ENCODE measurements at places on chromosomes 7 and 10.

DNA sequence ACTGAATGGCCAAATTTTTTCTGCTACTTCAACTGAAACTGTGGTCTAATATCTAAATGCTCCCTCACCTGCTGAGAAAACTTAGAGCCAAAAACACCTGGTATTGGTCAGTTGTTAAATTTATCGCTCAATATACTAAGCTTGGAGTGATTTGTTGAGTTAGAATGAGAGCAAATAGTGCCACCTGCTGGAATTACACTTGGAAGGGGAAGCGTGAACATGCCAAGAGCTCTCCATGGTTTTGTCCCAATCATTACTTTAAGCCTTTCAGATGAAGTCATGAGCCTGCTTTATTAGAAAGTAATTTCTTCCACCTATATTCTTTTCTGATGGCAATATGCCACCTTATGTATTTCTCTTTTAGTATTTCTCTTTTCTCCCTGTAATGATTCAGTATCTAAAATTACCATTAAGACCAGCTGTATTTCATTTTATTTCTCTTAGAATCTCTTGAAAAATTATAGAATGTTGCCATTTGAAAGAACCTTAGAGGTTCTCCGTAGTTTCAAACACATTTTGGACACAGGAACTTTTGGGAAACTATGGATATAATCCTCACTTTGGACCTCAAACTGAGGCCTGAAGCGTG lies 447.8 kb upstream of the C7orf33 start:
- DNase-seq = no peak

GRCh38 chr7:21300692-21301091 lies 127.2 kb upstream of the SP4 start:
- no peak for DNase-seq

DNA sequence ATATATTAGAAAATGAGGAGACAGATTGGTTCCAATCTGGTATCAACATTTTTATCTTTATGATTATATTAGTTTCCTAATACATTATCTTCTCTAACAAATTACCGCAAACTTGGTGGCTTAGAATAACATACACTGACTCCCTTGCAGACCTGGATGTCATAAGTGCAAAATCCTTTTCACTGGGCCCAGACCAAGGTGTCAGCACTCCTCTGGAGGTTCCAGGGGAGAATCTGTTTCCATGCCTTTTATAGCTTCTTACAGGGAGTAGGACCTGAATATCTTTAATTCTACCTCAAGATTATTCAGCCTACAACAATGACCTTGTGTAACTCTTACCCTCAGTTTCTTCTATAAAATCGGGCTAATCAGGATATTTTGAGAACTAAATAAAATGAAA lies 329.9 kb upstream of the GRM3 start:
- DNase-seq = no peak

GRCh38 chr7:45564886-45565455 lies 9.2 kb upstream of the ADCY1 start:
- no peak for DNase-seq

GRCh38 chr7:1301882-1302251 lies 69.2 kb downstream of the UNCX start:
- no peak for DNase-seq

DNA sequence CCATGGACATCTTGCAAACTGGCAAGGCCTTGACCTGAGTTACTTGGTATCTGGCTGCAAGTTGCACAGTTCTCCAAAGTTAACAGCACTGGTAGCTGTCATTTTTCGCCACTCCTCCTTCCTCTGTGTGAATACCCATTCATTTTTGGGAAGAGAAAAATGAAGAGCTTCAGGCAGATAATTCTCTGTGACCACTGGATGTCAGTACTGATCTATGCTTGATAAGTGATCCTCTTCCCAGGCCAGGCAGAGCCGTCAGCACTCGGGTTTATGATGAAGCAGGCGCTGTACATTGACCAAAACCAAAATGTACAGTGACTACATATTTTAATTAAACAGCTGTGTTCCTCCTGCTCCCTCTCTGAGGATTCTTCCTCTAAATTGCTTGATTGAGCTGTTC lies 55.9 kb upstream of the PDZD8 start:
- DNase-seq = no peak

- DNase-seq = no peak
These were observed 22.2 kb upstream of the BAIAP2L1 start for GRCh38 chr7:98423043-98423442.

DNA sequence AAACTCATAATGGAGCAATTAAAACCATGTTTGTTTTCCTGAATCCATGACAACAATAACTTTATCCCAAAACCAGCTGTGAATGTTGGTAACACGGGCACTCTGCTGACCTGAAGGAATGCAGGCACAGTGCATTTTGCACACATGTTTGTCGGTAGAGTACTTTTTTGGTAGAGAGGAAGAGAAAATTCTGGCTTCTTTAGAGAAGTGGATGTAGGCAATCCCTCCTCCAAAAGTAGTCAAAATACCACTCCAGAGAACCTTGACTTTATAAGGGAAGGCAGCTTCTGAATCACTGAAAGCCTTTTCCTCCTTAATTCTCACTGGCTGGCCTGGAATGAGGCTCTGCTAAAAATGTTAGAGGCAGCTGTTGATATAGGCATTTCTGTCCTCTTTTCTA lies 15.8 kb upstream of the ACTA2 start:
- no peak for DNase-seq

- DNase-seq = no peak
These were observed 225.5 kb upstream of the GNAI1 start for GRCh38 chr7:79909176-79909575.

DNA sequence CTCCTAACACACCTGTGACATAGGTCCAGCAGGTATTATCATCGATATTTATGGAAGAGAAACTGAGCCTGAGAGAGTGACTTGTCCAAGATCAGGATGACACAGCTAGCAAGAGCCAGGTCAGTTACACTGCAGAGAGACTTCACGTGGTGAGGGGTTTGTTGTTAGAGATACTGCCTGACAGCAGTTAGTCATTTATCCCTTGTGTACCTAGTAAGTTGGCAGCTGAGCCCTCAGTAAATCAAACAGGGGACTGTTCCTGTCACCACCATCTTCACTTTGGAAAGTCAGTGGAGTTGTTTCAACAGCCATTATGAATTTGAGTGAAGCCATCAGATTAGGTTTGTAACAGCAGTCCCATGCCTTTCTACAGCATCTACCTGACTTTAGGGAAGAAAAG lies 87.5 kb upstream of the GATA3 start:
- DNase-seq = no peak

DNA sequence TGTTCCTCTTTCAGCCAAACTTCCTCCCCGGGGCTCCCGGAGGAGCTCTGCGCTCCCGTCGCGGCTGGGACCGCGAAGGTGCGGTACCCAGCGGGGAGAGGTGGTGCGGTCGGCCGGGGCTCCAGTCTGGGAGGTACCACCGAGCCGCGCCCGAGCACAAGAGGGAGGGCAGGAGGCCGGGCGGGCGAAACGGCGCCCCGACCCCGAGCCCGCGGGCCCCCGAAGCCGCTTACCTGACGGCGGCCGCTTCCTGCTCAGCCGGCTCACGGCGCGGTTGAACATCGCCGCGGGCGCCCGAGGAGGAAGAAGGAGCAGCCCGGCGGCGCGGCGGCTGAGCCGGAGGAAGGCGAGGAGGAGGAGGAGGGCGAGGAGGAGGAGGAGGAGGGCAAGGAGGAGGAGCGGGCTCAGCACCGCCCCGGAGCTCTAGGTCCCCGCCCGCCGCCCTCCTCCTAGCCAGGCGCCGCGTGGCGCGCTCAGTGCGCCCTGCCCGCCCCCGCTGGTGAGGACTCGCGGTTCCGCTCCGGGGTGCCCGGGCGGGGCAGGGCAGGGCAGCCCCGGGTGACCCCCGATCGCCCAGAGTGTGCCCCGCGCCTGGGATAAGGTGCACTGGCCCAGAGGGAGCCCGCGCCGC lies at the start of gene RGS10:
Gene RGS10 (minus strand): TSS at position 363 of the 631 bp plus-strand sequence. CDS start 81 bp downstream, at position 282.
- peak; percentile 78 for DNase-seq

- no peak for DNase-seq
These were observed 25.2 kb downstream of the FOXK1 start for GRCh38 chr7:4707217-4707741.

DNA sequence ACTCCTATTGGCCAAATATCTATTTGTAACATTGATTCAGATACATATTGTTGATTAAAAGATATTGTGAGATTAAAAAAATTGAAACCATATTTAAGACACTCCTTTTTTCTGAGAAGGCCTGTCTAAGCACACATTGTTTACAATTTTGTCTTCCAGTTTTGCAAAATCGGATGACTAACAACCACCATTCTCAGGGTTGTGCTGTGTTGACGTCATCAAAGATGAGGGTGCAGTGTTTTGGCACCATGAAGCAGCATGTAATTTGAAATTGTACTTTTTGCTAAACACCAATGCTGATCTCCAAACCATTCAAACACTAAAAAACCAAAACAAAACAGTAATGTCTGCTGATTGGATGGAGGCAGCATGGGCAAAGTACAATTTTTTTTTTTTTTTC lies 7.4 kb downstream of the CREB5 start:
- DNase-seq = no peak

- no peak for DNase-seq
These were observed 89.9 kb downstream of the KAT6B start for GRCh38 chr10:74916283-74916682.

DNA sequence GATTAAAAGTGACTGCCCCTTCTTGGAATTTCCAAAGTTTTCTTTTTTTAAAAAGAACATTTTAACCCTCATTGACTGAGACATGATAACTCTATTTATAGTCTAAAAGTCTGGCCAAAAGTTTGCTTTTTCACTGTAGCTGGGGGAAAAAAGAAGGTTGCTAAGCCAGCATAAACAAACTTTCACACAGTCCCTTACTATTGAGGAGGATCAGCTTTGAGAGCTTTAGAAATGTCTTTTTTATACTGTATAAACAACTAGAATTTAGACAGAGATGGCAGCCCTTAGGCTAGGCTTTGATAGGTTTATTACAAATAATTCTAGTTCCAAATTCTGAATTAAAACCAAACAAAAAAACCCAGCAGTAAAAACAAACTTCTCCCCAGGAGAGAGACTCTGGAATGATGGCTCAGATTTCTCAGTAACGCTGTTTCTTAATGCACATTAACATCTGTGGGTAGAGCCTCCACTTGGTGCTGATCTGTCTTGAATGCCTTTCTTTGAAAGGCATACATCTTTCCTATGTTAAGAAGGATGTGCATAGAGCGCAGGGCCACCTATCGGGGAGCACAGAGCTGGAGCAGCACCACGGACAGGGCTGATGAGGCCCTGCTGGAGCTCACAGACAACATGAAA lies 100.9 kb upstream of the PDLIM1 start:
- no peak for DNase-seq

DNA sequence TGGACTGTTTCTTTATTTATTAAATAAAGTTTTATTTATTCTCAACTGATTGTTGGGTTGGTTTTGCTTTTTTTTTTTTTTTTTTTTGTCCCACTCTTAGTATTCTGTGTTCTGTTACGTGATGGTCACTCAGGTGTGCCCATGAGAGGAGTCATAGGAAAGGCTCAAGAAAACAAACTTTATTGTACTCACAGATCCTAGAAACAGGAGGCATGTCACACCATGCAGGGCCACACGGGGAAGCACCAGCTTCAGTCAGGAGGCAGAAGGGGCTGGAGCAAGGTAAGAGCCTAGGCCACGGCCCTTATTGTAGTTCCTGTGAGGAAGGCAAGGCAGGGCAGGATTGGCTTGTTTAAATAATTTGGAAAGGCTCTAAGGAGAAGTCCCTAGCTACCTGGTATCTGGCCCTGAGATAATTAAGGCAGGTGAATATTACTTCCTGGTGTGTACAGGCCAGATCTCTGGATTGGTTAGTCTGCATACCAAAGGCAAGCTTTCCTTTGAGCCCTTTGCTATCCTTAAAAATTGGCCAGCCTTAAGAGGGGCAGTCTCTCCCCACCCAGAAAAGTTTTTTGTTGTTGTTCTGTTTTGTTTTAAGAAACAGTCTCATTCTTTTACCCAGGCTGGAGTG lies 8.3 kb downstream of the ATOH7 start:
- DNase-seq = no peak

GRCh38 chr10:8045726-8046494 lies 8.6 kb upstream of the GATA3 start:
- no peak for DNase-seq

- no peak for DNase-seq
These were observed 11.2 kb downstream of the SLC13A4 start for GRCh38 chr7:135716677-135717238.

- DNase-seq = no peak
These were observed 255.3 kb downstream of the DNAJB9 start for GRCh38 chr7:108824840-108825580.

DNA sequence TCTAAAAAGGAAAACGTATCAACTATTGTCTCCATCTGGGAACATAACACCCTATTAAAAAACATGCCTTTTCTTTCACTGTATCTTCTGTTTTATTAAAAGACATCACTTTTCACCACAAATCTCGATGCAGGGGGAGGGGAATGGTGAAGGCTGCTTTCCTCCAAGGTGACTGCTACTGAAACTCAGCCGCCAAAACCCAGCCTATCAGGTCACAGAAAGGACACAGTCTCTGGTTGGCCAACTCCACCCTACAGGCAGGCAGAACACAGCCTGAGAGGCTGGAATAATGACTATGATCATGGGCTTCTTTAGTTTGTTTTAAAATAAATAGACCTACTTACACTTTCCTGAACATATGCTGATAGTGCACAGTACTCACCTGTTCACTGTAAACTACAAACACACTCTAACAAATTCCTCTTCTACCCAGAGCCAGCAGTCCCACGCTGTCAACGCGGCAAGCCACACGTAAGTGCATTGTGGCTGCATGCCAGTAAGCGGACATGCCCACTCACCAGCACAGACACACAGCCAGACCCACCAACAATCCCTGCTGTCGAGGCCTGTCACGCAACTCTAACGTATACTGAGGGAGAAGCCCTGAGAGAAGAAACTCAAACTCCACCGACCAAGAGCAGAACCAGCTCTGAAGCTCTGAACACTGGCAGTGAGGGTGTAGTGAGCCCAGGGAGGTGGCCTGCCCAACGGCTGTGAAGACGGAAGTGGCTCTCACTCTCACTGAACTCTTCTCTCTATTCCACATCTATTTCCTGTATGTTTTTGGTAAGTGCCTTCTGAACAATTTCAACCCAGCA lies 41.8 kb downstream of the NCAPG2 start:
- no peak for DNase-seq

GRCh38 chr10:72735288-72735936 lies 43.5 kb downstream of the MCU start:
- no peak for DNase-seq

DNA sequence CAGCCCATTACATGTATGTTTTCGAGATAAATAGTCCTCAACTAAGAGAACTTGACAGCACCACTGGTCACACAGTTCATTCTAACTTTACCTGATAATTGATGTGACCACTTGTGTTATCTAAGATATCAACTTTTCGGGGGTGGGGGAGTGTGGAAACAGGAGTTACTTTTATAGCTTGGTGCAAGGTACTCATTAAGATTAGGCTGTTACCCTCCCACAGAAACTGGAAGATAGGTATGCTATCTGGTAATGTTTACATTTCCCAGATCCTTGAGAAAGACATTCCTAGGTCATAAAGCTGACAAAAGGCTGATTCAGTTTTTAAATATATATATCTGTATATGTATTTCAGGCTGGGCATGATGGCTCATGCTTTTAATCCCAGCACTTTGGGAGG lies 11.1 kb downstream of the ERVW-1 start:
- DNase-seq = no peak

- no peak for DNase-seq
These were observed 23.9 kb upstream of the CYCS start for GRCh38 chr7:25148772-25149575.

- no peak for DNase-seq
These were observed 27.6 kb upstream of the MKRN1 start for GRCh38 chr7:140506788-140507464.

- no peak for DNase-seq
These were observed 222.6 kb upstream of the KLF14 start for GRCh38 chr7:130956417-130957136.

- no peak for DNase-seq
These were observed 173.2 kb downstream of the BUB3 start for GRCh38 chr10:123327450-123327849.

Measured in activated gamma-delta T cell treated with Interleukin-2 at 50 U/mL for 16 hours (primary cell).